ENCODE measurements at places on chromosomes 7 and 10. TPM values are rescaled to one million over a fixed set of nuclear protein-coding genes. Genes with fewer than 3 reads are reported as not detected.

The TUBAL3 gene
- total RNA-seq: 1.7 TPM

- no peak for DNase-seq
These were observed 11.3 kb downstream of the OAT start for GRCh38 chr10:124407456-124407855.

The C10orf67 gene
- total RNA-seq: 0.35 TPM

DNA sequence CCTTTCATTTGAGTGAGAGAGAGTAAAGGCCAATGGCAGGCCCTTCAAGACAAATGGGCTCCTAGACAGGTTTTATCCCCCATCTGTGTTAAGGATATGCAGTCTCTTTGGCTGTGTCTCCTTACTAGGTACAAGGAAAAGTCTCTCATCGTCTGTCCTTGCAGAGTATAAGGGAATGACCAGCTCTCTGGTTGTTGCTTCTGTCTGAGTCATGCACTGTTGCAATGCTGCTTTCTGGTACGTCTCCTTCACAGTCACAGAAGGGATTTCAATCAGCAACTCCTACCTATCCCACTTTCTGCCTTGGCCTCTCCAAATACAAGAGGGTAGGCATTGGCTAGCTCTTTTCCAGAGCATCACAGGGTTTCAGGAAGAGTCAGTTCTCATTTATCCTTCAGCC, 48.1 kb downstream of the CTTNBP2 start:
- peak; percentile 89 for DNase-seq

GRCh38 chr7:115680921-115681320, 349.6 kb downstream of the TFEC start:
- no peak for DNase-seq

The PHKG1 gene
- not detected for total RNA-seq

The GIMAP6 gene
- total RNA-seq: 0.15 TPM

DNA sequence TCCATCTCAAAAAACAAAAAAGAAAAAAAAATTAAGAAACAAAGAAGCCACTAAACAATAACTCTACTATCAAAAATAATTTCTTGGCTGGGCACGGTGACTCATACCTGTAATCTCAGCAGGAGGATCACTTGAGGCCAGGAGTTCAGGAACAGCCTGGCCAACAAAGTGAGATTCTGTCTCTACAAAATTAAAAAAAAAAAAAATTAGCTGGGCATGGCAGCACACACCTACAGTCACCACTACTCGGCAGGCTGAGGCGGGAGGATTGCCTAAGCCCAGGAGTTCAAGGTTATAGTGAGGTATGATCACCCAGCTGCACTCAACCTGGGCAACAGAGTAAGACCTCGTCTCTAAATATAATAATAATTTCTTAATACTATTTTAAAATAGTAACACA, 69.0 kb downstream of the PARD3 start:
- no peak for DNase-seq

The MET gene
- 255 TPM for total RNA-seq
